ENCODE measurements at places on chromosomes 16 and 17.
A peak's percentile ranks its signal among the peaks of the same experiment; 100 is the strongest.

DNA sequence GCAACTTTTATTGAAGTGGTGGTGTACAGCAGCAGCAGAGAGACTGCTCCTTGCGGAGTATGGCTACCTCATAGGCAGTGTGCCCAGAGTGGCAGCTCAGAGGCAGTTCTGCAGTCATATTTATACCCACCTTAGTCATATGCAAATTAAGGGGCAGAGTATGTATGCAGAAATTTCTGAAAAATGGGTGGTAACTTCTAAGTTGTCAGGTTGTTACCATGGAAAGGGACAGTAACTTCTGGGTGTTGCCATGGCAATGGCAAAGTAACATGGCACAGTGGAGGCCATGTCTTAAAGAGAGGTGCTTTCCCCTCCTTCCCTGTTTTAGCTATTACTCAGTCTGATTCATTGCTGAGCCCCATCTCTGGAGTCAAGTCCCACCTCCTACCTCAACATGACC lies 53.4 kb downstream of the MEOX1 start:
- peak; percentile 15 for ATAC-seq

- no peak for ATAC-seq
Measured at GRCh38 chr16:50844840-50845239, 103.0 kb downstream of the CYLD start.

DNA sequence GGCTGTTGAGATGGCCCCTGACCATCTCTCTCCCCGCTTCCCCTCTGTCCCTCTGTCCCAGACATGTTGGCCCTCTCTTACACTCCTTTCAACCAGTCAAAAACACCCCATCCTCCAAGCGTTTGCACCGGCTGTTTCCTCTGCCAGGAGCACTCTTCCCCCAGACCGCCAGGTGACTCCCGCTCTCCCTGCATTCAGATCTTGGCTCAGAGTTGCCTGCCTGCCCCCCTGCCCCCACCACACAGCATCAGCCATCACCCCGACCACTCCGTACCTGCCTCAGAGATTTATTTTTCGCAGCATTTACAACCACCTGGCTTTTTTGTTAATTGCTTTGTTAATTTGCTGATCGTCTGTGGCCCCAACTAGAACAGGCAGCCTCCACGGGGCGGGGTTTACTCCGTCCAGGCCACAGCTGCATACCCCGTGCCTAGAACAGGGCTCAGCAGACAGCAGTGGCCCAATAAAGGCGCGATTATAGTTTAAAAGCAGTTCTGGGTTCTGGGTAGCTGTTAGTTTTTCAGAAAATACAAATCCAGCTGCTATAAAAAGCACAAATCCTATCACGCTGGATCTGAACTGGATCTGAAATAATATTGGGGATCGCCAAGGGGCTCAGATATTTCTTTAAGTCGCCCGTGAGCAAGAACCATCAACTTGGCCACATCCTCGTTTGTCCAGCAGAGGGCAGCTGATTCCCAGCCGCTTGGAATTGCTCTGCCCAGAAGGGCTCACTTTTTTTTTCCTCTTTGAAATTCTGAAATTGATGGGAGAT lies 173.6 kb downstream of the IRF8 start:
- peak; percentile 68 for ATAC-seq

DNA sequence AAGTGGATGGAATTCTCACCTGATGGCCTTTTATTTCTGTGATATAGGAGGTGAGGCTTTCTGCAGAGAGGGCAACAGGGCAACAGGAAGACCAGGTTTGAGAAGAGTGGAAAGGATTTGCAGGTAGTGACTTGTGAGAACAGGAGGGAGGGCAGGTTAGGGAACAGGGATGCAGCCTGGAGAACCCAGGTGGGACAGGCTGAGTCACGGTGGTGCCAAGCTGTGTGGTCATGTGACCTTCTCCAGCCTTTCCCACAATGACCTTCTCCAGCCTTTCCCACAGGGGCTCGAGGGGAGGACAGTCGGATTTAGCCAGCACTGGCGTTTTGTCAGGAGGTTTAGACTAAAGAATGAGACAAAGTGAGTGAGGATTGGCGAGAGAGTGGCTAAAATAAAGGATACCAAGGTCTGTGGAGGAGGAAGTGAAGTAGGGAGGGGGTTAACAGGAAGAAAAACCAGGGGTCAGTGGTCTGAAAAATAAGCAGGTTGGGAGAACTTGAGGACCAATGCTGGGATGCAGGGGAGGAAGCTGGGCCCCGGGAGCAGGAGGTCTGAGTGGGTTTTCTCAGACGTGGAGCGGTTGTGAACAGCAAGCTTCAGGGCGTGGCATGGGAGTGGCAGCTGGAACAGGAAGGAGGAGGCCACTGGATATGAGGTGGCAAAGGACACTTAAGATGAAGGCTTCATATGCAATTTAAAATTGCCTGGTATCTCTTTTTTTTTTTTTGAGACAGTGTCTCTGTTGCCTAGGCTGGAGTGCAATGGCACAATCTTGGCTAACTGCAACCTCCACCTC lies 37.7 kb downstream of the DNAH2 start:
- no peak for ATAC-seq

DNA sequence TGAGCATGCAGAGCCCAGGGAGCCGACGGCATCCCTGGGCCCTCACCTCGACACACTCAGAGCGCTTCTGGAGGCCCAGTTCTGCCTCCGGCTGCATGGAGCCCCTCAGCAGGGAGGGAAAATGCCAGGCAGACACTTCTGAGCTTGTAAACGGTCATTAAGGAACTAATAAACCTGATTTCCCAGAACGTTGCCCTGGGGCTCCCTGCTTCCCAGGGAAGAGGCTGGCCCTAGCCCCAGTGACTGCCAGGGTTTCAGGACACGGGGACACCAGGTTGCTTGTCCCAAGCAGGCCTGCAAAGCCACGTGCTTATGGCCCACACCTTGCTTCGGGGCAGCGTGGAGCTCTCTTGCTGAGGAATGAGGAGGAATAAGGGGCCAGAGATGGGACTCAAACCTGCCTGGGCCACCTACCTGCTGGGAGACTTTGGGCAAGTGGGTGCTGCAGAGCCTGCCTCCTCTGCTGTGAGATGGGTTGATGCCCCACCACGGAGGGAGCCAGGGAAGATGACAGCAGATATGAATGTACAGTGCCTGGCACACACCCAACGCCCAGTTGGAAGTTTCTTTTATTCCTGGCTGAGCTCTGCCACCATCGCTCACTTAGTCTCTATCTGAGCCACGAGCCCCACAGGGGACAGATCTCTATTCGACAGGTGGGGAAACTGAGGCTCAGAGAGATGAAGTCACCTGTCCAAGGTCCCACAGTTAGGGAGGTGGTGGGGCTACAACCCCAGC lies 5.4 kb downstream of the RHBDF2 start:
- no peak for ATAC-seq

DNA sequence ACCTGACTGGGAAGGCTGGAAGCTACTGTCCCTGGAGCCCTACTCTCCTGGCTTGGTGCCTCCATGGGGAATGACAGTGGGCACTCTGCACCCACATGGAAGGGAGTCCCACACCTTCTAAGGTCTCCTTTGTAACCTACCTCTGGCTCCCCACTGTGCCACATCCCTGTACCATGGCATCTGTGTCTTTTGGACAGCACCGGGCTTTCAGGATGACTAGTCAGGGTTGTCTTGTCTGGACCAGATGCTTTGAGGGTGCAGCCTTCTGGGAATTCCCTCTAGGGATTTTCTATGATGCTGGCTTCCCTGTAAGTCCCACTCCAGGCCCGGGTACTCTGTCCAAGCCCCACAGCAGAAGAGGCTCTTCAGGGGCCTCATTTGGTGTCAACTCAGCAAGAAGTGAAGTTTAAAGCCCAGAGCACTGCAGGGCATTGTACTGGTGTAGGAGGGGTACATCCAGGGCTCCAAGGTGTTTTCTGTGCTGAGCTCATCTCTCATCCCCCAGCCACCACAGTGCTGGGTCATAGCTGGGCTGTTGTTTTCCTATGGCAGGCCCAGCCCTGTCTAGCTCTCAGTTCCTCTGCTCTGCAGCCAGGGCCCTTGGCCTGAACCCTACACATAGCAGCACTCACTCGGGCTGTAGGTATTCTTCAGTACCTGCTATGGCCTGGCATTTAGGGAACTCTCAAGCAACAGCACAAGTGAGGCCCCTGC lies 255.3 kb downstream of the CPPED1 start:
- no peak for ATAC-seq

All from motor neuron (in vitro differentiated cells).